Mesenchymal stem cell (in vitro differentiated cells and primary cell): ENCODE measurements at places on chromosomes 7 and 10.

- DNase-seq = no peak
Observed at GRCh38 chr7:20010877-20011276, 206.3 kb downstream of the MACC1 start.

GRCh38 chr7:134459981-134460380 is 1.1 kb upstream of the AKR1B1 start:
- peak; percentile 88 for DNase-seq

DNA sequence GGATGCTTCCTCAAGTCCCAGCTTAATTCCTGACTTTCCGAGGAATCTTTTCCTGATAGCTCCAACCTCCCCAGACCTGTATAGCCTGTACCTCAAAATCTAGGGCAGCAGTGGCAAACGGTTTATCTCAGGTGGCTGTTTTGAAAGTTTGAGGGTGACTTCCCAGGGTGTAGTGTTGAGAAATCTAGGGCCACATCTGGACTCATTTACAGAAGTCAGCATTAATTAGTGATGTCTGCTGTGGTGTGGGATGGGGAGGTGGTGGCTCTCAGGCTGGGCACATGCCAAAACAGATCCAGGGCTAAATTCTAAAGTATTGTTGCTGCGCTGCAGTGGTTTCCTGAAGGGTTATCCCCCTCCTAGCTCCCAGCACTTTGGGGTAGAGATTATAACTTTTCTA is 38.0 kb downstream of the UNC5B start:
- DNase-seq = no peak

DNA sequence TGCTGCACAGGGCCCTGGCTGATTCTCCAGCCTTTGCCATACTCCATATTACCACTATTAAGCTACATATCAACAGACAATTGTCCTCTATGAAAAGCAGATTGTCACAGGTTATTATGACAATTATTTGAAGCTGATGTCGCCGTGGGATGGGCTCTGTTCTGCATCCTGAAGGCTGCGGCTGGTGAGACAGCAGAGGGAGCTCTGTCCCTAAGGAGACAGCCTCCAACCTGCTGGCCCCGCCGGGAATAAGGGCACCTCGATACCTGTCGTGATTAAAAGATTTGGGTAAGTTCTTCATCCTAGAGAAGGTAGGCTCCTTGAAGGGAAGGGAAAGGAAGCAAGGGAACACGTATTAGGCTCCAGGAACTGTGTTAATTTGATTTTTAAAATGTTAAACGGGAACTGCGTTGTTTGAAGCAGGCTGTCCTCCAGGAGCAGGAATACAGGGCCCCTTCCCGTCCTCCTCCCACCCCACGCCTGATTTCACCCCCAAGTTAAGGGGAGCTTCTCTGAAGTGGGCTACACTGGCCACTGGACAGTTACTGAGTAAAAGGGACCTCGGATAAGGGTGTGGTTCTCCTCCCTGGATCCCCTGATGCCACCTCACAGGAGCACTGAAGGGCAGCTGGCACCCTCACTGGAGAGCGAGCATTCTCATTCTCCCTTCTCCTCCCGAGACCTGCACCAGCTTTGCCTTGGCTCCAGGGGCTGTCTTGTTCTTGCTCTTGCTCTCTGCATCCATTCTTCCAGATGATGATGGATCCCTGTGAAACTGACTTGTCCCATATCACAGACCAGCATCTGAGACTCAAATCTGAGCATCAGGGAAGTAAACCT is 11.8 kb upstream of the TIAL1 start:
- peak; percentile 37 for DNase-seq

- peak; percentile 46 for DNase-seq
Observed at GRCh38 chr10:101217450-101218281, 11.6 kb downstream of the LBX1 start.

DNA sequence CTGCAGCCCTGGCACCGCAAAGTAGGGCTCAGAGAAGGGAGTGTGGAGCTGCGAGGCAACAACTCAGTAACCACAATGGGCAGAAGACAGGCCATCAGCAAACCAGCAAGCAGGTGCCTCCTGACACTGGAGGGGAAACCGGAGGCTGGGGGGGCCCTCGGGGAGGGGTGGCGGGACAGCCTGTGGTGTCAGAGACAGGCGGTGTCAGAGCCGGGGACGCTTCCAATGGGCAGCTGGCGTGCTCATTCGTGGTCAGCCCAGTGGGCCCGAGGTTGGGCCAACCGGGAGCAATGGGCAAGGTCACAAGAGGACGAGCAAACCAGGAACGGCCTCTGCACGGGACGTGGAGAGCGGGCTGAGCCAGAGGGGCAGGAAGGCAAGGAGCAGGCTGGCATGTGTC is 158.1 kb downstream of the MAD1L1 start:
- no peak for DNase-seq

GRCh38 chr7:30674876-30675275 is 7.4 kb downstream of the CRHR2 start:
- no peak for DNase-seq

- DNase-seq = no peak
Observed at GRCh38 chr10:11568578-11568977, 42.9 kb downstream of the USP6NL start.

DNA sequence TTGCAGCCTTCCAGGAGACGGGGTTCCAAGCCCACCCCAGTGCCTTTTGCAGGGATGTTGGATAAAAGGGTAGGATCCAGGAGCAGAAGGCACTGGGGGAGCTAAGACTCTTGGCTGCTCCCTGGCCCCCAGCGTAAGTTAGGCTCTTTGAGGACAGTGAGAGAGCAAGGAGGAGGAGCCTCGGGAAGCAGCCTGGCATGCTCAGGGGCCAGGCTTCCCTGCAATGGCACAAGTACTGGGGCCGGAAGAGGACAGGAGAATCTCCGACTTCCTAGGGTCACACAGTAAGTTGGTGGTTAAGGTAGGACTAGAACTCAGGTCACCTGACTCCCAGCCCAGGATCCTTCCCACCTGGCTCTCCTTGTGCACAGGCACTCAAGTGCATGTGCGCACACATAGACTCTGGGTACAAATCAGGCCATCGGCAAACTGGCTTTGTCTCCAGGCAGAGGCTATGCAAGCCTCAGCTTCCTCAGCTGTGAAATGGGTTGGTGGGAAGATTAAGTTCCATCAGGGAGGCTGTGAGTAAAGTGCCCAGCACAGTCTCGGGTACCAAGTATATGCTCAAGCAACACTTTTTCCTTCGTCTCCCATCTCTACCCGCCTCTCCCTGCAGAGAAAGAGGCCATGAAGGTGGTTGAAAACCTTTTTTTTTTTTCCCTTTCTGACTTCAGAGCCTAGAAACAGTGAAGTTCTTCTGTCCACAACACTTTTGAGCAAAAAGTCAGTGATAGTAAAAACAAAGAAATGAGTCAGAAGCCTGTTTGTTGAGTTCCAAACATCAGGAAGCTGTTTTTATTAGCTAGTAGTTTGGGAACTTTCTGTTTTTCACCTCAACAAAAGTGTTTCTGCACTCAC is 79.1 kb downstream of the NEURL1 start:
- peak; percentile 10 for DNase-seq

- no peak for DNase-seq
Observed at GRCh38 chr7:44269417-44269816, 56.0 kb downstream of the CAMK2B start.

DNA sequence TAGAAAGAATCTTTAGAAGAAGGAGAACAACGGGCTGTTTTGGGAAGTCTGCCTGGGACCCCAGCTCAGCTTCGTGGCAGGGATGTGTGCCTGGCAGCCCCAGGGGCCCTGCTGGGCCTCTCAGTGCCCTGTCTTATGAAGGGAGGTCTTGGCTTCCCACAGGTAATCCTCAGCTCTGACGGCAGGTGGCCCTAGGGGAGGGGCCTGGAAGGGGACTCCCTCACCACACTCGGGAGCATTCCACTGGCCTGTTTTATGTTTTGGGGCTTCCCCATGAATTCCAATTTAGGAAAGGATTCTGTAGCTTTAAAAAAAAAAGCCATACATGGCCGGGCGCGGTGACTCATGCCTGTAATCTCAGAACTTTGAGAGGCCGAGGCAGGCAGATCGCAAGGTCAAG is 3.0 kb upstream of the DMBT1 start:
- no peak for DNase-seq

DNA sequence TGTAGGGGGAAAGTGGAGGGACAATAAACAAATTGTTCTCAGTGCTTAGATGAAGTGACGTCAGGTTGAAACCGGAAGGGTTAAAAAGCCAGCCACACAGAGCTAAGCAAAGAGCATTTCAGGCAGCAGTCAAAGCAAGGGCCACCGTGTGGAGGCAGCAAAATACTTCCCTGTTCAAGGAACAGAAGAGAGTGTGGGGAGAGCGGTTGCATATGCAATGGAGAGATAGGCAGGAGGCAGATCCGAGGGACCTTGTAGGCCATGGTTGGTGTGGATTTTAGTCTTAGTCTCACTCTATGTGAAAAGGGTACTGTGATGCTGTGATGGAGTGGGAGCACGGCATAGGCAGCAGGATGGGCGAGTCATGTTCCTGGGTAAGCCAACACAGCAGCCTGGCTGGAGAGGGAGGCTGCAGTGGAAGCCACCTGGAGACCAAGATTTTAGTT is 3.8 kb upstream of the STN1 start:
- no peak for DNase-seq

- DNase-seq = no peak
Observed at GRCh38 chr10:110456046-110456445, 41.7 kb upstream of the DUSP5 start.

- DNase-seq = no peak
Observed at GRCh38 chr7:37970211-37970610, 49.8 kb downstream of the EPDR1 start.

DNA sequence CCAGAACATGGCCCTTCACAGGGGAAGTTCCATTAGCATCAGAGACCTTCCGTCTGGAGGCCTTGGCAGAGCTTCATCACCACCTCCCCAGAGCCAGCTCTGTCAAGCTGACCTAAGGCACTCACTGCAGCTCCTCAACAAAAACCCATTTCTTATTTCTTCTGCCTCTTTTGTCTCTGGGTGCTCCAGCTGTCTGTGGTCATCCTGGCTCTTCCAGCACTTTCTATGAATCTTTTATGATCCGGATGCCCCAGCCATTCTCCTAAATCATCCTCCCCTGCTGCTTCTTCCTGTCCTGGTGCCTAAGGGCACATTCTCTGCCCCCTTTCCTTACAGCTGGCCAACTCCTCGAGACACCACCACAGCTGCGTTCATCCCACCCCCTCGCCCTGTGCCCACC is 171.7 kb upstream of the INSYN2A start:
- no peak for DNase-seq

- no peak for DNase-seq
Observed at GRCh38 chr7:107464666-107465226, 5.1 kb upstream of the GPR22 start.

GRCh38 chr7:55556031-55556430 is 16.3 kb downstream of the VOPP1 start:
- no peak for DNase-seq

DNA sequence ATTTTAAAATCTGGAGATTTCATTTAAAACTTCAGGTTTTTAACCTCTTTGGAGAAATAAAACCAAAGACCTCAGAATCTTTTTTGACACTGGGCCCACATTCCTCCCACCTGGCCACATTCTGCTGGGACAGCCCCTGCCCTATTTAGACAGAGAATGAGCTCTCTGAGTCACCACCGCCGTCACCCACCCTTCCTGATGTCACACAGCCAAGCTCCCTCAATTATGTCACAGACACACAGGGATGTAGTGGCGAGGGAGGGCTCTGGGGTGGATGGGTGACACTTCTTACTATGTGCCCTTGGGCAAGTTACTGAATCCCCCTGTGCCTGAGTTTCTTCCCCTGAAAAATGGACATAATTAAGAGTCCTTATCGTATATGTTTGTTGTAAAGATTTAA is 162.6 kb downstream of the RAB11FIP2 start:
- DNase-seq = no peak

DNA sequence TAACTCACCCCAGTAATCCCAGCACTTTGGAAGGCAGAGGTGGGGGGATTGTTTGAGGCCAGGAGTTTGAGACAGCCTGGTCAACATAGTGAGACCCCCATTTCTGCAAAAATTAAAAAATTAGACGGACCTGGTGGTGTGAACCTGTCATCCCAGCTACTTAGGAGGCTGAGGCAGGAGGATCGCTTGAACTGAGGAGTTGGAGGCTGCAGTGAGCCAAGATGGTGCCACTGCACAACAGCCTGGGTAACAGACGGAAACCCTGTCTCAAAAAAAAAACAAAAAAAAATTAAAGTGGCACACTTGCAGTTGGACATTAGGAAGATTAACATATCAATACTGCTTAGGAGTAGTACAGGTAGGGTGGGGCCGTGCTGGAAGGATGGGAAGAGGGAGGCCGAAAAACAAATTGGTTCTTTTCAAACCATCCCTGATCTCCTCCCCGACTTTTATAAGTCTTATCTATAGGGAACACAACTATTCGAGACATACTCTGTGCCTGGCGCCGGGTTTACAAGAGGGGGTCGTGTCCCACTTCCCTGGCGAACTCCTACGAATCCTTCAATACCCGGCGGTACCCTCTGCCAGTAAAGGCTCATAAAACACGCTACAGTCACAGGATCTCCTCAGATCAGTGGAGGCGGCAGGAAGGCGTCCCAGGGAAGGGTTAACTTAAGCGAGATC is 628 bp downstream of the TAF6 start:
- no peak for DNase-seq

GRCh38 chr7:4958477-4959301 is at the start of gene MMD2:
Gene MMD2, minus strand, starts transcription at chr7:4959187. Its CDS starts 170 bp downstream, at chr7:4959017.
- DNase-seq = no peak

DNA sequence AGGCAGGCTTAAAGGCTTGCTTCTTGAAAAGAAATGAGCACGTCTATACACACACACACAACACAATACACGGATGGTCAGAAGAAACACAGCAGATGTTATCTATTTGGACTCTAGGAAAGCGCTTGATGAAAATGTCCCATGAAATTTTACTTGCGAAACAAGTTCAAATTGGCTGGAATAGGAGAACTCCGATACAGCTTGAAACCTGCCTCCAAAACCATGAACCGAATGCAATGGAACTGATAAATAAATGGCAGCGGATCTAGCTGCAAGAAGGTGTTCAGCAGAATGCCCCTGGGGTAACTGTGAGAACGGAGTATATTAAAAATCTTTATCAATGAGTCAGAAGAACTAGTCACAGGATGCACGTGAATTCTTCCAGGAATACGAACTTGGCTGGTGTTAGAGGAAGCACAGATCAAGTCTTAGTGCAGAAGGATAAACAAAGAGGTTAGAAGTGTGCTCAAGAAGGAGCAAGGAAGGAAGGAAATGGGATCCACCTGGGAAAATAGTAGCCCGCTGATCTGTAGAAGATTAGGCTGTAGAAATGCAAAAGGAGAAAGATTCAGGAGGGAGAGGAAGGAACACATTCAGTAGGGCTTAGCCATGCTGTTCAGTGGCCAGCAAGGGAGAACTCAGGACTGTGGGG is 142.0 kb upstream of the PRKCQ start:
- peak; percentile 94 for DNase-seq
